ENCODE measurements at places on chromosomes 11 and 22.
A peak's percentile ranks its signal among the peaks of the same experiment; 100 is the strongest.

- peak; percentile 35 for DNase-seq
Measured at GRCh38 chr11:92122561-92122960, 102.1 kb upstream of the FAT3 start.

DNA sequence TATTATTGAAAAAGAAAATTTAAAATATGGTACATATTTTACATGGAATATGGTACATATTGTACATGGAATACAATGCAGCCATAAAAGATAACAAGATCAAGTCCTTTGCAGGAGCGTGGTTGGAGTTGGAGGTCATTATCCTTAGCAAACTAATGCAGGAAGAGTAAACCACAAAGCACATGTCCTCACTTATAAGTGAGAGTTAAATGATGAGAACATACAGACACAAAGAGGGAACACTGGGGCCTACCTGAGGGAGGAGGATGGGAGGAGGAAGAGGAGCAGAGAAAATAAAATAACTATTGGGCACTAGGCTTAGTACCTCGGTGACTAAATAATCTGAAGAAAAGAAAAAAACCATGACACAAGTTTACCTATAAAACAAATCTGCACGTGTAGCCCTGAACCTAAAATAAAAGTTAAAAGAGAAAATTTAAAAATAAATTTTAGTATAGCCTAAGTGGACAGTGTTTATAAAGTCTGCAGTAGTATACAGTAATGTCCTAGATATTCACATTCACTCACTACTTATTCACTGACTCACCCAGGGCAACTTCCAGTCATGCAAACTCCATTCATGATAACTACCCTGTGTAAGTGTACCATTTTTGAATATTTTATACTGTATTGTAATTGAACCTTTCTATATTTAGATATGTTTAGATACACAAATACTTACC lies 204.4 kb downstream of the FAM76B start:
- DNase-seq = no peak

DNA sequence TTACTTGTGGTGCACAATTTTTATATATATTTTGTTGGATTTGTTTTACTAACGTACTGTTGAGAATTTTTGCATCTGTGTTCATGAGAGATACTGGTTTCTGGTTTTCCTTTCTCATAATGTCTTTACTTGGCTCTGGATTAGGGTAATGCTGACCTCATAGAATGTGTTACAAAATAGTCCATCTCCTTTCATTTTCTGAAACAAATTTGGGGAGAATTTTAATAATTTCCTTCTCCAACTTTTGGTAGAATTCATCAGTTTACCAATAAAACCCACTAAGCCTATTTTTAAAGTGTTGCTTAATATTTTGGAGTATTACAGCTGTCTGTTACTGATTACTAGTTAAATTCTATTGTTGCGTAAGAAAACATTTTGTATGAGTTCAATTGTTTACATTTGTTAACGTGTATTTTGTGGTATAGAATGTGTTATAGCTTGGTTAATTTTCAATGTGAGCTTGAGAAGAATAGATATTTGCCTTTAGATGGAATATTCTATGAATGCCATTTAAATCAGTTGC lies 11.5 kb downstream of the TRIM22 start:
- no peak for DNase-seq

DNA sequence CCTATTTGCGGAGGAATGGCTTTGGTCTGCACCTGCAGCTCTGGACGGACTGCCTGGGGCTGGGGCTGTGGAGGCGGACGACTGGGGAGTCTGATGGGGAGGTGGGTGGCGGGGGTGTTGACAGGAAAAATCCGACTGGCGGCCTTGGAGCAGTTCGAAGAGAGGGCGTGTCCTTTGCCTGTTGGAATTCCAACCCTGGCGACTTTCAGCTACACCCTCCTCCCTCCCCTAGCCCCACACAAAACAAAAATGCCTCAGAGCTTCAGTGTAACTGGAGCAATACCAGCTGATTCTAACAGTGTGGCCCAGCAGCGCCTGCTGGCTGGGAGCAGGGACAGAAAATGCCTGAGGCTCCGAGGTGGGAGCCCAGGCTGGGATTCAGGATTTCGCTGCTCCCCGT lies 85.4 kb downstream of the ATXN10 start:
- DNase-seq = no peak

GRCh38 chr11:60318726-60319125 lies 8.3 kb upstream of the MS4A6E start:
- no peak for DNase-seq

- peak; percentile 73 for DNase-seq
Measured at GRCh38 chr11:134276396-134277182, 410 bp downstream of the GLB1L3 start.

GRCh38 chr11:127521413-127521812 lies 520.8 kb upstream of the KIRREL3 start:
- no peak for DNase-seq

- no peak for DNase-seq
Measured at GRCh38 chr11:75163921-75164849, 13.3 kb downstream of the SLCO2B1 start.

- DNase-seq = no peak
Measured at GRCh38 chr22:29224859-29225410, 19.2 kb downstream of the EMID1 start.

DNA sequence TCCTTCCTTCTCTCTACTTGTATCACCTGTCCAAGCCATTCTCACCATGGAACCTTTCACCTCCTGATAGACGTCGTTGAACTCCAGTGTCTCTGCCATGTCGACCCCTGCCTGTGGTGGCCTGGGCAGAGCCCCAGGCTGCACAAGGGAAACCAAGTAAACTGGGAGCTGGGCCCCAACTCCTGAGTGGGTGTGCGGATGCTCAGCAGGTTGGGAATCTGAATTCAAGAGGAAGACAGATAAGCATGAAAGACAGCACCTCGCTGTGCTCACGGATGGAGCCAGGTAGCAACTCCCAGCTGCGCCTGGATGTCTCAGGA lies 709 bp downstream of the SSRP1 start:
- DNase-seq = no peak

DNA sequence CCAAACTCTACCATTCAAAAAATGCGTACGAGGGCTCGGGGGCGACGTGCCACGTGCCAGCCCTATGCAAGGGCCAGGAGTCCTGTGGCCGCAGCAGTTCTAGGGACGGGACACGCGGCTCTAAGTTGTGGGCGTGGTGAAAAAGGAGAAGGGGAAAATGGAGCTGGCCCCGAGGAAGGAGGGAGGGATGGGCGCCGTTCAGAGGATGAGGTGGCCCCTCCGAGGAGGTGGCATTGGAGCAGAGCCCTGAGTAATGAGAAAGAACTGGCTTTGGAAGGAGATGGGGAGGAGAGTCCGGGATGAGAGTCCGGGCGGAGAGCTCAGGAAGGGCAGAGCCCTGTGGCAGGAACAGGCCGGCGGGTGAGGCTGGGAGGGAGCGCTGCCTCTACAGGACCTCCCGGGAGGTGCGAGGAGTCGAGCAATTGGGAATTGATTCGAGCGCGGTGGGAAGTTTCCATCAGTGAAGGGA lies 21.0 kb downstream of the OTUB1 start:
- no peak for DNase-seq

GRCh38 chr11:8613036-8613435 lies 19.0 kb upstream of the STK33 start:
- DNase-seq = no peak

- DNase-seq = no peak
Measured at GRCh38 chr22:45775062-45775461, 103.4 kb downstream of the ATXN10 start.

GRCh38 chr11:106471276-106471675 lies 393.8 kb downstream of the AASDHPPT start:
- DNase-seq = no peak

- DNase-seq = no peak
Measured at GRCh38 chr22:24216541-24217209, 28.2 kb downstream of the GGT5 start.

- no peak for DNase-seq
Measured at GRCh38 chr22:24103301-24103700, 78.0 kb upstream of the SUSD2 start.

- peak; percentile 34 for DNase-seq
Measured at GRCh38 chr11:129766898-129767604, 48.6 kb upstream of the TMEM45B start.

DNA sequence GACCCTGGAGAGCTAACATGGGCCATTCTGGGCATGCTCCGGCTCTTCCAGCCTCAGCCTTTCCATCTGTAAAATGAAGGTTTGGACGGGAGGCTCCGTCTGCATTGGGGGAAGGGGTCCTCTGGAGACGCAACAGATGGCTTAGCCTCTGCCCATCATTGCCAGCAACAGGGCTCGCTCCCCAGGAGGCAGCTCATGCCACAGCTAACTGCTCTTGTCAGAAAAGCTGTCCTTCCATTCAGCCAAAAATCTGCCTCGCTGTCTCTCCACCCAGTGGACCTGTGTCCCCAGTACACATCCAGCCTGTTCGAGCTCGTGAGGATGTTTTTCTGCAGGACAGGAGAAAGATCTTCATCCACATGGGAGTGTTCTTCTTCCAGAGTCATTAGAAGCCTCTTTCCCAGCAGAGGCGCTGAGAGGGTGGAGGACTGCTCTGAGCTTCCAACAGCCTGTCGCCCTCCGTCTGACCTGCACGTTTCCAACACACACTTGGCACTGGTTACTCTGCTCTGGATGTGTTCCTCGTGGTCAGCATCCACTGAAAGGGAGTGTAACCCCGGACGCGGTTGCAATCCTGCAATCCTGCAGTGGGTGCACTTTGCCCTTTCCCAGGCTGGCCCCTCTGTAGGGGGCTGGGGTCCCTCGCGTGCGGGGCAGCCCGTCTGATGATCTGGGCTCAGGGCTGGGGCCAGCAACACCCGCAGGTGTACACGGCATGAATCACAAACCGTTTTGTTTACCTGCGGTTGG lies 1340.9 kb downstream of the TBC1D22A start:
- DNase-seq = no peak

- DNase-seq = peak; percentile 18
Measured at GRCh38 chr11:95835351-95835750, 45.1 kb downstream of the CEP57 start.

- no peak for DNase-seq
Measured at GRCh38 chr11:18309691-18310090, 12.2 kb downstream of the HPS5 start.

GRCh38 chr11:44380820-44381219 lies 70.9 kb upstream of the ALX4 start:
- no peak for DNase-seq

DNA sequence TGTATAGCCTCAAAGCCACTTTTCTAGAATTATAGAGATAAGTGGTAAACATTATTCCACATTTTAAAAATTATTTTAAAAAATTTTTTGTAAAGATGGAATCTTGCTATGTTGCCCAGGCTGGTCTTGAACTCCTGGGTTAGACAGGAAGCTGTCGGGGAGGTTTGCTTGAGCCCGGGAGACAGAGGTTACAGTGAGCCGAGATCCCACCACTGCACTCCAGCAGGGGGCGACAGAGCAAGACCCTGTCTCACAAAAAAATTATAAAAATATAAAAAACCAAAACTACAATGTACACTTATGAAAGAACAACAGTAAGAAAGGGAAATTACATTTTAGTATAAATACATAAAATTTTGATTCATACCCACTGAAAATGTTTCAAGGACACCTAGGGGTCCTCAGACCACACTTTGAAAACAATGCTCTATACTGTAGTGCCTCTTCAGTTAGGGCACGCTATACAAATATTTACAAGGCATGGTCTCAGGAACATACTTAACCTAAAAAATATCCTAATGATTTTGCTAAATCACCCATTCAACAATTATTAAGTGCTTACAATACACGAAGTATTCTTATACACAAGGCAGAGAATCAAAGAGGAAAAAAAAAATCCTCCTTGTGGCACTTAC lies 111.2 kb downstream of the MRTFA start:
- peak; percentile 33 for DNase-seq

DNA sequence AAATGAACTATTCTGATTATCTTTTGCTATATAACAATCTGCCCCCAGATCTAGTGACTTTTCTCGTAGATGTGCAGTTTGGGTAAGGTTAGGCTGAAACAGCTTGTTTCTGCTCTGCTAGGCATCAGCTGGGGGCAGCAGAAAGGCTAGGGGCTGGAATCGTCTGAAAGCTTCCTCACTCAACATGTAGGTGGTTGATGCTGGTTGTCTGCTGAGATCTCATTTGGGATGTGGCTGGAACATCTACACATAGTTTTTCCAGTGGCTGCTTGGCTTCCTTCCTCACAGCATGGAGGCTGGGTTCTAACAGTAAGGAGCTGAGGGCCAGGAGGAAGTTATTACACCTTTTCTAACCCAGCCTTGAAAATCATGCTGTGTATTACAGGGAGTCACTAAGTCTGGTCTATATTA lies 30.2 kb downstream of the USP47 start:
- DNase-seq = no peak

DNA sequence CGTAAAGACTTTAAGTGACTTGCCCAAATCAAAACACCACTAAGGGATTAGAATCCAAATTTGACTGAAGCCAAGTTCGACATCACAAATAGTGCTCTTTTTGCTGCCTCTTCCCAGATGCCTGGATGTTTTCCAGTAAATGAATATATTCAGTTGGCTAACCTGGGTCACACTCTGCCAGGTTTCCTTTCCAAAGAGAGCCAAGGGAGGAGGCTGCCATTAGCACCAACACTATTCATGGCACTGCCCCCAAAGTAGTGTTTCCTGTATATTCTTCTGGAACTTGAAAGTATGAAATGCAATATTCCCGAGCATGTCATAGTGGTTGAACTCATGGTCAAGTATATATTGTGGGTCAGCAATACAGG lies 219.3 kb upstream of the UBASH3B start:
- no peak for DNase-seq

DNA sequence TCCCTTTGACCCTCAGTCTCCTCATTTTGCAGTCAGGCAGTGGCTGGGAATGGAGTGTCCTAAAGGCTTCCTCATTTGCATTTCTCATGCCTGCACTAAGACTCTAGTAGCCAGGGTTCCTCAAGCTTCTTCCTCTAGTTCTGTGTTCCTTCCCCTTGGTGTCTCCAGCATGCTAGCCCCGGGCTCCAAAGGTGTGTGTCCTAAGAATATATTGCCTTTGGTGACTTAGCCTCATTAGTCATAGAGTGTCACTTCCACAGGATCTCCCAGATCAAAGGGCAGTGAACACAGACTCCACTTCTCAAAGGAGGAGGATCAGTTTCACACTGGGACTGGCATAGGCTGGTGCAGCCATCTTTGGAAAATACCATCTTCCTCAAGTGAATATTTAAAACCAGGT lies 21.4 kb upstream of the ACER3 start:
- DNase-seq = no peak

GRCh38 chr11:33067294-33067693 lies 27.9 kb downstream of the TCP11L1 start:
- no peak for DNase-seq

GRCh38 chr11:129423426-129423825 lies 47.8 kb downstream of the BARX2 start:
- no peak for DNase-seq

- no peak for DNase-seq
Measured at GRCh38 chr11:70622091-70622490, 223.8 kb downstream of the CTTN start.

- no peak for DNase-seq
Measured at GRCh38 chr11:83105168-83105567, 33.5 kb upstream of the RAB30 start.

- DNase-seq = peak; percentile 43
Measured at GRCh38 chr22:19848298-19849224, 6.1 kb downstream of the GNB1L start.

GRCh38 chr11:94662065-94662779 lies 95.1 kb downstream of the PIWIL4 start:
- no peak for DNase-seq

Measured in NCI-H146 (cell line).